ENCODE measurements at places on chromosomes 1 and 21.

- no peak for DNase-seq
These were observed 4.0 kb downstream of the CHI3L1 start for GRCh38 chr1:203182387-203182953.

DNA sequence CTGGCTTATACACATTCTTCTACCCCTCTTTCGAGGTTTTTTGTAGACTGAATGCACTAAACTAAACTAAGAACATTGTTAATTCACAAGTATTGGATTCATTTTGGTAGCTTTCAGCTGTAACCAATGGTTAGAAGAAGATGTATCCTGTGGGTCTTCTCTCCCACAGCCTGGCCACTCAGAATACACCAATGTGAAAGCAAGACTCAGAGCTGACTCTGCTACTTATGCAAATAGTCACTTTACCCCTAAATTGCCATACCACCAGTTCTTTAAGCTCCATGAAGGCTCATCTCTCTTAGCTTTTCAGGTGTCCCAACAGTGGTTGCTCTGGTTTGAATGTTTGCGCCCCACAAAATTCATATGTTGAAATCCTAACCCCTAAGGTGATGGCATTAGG lies 60.1 kb downstream of the RGS13 start:
- no peak for DNase-seq

- no peak for DNase-seq
These were observed 47.1 kb upstream of the IRF2BP2 start for GRCh38 chr1:234656944-234657654.

DNA sequence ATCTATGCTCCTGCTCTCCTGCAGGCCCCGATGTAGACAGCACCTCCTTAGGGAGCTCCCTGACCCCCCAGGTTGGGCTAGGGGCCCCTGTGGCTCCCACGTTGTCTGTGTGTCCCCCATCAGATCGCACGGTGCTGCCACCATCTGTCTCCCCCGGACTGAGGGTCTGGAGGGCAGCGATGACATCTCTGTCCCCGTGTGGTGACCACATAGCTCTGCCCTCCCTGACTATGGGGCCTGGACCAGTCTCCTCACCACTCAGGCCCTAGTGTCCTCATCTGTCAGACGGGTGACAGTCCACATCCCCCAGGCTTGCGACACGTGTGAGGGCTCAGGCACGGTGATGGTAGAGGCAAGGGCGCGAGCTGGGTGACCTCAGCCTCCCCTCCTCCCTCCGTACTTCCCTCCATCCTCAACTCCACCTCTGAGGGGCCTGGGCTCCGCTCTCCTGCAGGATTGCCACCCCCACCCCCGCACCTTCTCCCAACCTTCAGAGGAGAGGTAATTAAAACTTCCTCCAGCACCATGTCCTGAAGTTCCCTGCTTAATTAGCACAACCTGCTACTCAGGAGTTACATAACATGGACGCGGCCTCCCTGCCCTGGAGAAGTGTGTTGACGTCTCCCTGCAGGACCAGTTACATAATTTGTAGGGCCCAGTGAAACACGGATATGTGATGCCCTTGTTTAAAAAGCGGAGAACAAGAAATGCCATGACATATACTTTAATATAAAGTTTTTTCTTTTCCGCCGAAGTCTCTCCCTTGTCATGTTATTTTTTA lies 288.2 kb downstream of the PTPRU start:
- DNase-seq, result peak; percentile 53

GRCh38 chr1:54332781-54333585 lies 73.2 kb downstream of the SSBP3 start:
- no peak for DNase-seq

GRCh38 chr1:156677616-156678596 lies 699 bp upstream of the NES start:
- no peak for DNase-seq

DNA sequence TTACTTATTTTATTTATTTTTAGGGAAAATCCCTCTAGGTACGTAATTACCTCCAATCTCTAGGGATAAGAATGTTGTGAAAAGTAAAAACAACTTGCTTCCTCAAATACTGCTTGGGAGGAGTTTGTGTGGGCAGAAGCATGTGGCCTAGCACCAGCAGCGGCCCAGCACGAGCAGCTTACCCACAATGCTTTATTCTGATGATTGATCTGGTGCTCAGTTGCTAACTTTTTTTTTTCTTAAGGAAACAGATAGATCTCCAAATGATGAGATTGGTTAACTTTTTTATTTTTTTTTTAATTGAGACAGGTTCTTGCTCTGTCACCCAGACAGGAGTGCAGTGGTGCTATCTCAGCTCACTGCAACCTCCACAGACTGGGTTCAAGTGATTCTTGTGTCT lies 4.2 kb downstream of the CLIC6 start:
- no peak for DNase-seq

- no peak for DNase-seq
These were observed 95.9 kb downstream of the PTPRU start for GRCh38 chr1:29332204-29332603.

- no peak for DNase-seq
These were observed 9.9 kb downstream of the CFAP410 start for GRCh38 chr21:44329086-44329889.

- no peak for DNase-seq
These were observed 393.2 kb downstream of the COL11A1 start for GRCh38 chr1:102715150-102715549.

- no peak for DNase-seq
These were observed 11.6 kb downstream of the MED18 start for GRCh38 chr1:28340221-28340974.

DNA sequence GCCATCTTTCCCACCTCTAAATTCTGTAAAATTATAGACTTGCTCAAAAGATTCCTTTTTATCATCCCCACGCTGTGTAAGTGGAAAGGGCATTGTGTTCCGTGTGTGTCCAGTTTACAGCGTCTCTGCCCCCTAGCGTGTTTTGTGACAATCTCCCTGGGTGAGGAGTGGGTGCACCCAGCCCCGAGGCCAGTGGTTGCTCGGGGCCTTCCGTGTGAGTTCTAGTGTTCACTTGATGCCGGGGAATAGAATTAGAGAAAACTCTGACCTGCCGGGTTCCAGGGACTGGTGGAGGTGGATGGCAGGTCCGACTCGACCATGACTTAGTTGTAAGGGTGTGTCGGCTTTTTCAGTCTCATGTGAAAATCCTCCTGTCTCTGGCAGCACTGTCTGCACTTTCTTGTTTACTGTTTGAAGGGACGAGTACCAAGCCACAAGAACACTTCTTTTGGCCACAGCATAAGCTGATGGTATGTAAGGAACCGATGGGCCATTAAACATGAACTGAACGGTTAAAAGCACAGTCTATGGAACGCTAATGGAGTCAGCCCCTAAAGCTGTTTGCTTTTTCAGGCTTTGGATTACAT lies 61.9 kb downstream of the POFUT2 start:
- DNase-seq, result no peak

DNA sequence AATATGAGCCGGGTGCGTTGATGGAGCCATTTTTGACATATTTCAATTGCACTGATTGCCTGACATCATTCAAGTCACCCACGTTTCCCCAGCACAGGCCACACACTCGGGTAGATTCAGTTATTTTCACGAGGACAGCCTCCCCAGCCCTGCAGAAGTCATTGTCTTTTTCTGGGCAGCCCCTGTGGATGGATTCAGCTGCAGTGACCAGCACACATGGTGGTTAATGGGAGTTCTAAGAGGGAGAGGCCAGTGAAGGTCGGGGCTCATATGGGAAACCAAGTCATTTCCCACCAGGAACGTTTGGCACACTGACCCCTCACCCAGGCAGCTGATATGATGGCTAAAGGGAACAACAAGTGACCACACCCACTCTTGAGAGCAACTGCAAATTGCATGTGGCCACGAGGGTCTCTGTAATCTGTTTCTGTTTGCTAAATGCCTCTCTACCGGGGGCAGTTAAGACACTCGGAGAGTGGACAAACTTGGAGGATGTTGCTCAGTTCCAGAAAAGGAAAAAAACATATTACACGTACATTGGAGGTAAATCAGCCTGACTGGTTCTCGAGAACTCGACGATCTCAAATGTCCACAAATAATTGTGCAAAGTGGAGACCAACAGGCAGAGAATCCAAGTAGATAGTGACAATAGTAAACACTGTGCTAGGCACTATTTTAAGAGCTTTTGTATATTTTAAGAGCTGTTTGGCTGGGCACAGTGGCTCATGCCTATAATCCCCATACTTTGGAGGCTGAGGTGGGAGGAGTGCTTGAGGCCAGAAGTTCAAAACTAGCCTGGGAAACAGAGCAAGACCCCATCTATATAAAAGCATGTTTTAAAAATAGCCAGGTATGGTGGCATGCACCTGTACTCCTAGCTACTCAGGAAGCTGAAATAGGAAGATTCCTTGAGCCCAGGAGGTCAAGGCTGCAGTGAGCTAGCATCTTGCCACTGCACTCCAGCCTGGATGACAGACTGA lies 167.2 kb upstream of the IRF2BP2 start:
- peak; percentile 73 for DNase-seq

- DNase-seq, result no peak
These were observed 29.4 kb downstream of the GJA4 start for GRCh38 chr1:34822202-34822601.

GRCh38 chr1:235954306-235955283 lies 87.9 kb upstream of the LYST start:
- DNase-seq, result no peak

DNA sequence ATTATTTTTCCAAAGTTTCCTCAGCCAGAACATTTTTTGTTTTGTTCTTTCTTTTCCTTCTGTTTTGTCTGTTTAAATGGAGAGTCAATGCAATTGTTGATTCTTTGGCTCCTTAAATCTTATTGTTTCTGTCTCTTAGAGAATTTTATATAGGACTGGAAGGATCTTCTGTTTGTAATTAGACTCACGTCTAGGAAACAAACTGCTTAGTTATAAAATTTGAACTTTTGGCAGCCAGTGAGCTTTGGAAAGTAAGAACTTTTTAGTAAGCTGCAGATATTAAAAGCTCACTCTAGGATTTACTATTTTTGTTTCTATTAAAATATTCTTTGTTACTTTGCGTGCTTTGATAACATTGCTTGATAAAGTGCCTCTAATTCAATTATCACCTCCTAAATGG lies 109.8 kb upstream of the HNRNPU start:
- DNase-seq, result no peak

DNA sequence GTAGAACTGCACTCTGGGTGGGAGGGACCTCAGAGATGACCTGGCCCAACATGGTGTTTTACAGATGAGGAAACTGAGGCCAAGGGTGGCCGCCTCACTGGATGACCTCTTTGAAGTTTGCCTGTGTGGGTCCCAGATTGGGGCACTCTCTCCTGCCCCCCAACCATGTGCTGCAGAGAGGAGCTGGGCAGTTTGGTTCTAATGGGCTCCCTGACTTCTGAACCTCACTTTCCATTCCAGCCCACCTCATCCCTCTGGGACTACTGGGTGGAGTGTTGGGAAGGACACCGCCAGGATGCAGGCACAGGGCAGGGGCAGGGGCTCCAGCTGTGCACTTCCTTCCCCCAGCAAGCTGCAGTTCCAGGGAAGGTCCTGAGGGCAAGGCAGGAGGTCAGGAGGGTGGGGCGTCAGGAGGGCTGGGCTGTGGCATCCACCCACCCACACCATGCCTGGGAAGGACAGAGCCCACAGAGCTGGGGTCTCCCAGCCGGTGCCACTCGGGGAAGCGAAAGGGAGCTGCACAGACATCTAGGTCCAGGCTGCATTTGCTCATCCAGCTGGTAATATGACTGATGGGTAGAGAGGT lies 10.3 kb upstream of the EPS8L3 start:
- DNase-seq, result no peak

DNA sequence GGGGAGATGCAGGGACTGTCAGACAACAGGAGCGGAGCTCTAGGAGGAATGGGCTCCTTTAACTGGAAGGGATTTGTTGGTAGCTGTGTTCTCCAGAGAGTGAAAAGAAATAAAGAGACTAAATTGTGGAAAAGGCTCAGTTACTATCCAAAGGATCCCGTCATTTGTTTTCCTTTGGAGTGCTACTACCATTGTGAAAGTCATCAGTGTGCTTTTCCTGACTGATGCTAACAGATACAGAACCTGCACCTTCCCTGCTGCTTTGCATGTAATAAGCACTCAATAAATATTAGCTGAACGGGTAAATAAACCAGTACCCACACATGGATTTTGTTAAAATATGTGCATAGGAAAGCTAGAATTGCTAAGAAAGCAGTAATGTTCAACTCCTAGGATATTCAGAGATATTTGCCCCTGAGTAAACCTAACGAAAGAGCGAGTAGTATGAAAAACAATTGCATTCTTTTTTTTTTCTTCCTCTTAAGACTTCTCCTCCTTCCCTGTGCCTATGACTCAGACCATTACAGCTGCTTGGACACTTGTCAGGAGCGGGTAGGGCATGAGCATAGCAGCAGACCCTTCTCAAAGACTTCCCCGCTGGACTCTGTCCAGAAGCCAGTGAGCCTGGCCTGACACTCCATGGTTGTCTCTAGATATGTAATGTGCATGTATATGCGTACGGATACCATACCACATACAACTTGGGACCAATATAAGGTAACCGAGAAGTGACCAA lies 41.7 kb downstream of the PTGFRN start:
- no peak for DNase-seq

- no peak for DNase-seq
These were observed 160.7 kb downstream of the SDCCAG8 start for GRCh38 chr1:243416495-243416894.

- no peak for DNase-seq
These were observed 5.9 kb upstream of the SIPA1L2 start for GRCh38 chr1:232635778-232636356.

GRCh38 chr1:82449506-82450057 lies 648.8 kb downstream of the ADGRL2 start:
- no peak for DNase-seq

GRCh38 chr1:23224739-23225648 lies 7.7 kb upstream of the HTR1D start:
- no peak for DNase-seq

- DNase-seq, result no peak
These were observed 105.5 kb downstream of the LRIG2 start for GRCh38 chr1:113178522-113178921.

GRCh38 chr1:41245659-41246058 lies 3.6 kb upstream of the SCMH1 start:
- DNase-seq, result no peak

GRCh38 chr1:15937706-15938168 lies 38.2 kb downstream of the ZBTB17 start:
- peak; percentile 48 for DNase-seq

DNA sequence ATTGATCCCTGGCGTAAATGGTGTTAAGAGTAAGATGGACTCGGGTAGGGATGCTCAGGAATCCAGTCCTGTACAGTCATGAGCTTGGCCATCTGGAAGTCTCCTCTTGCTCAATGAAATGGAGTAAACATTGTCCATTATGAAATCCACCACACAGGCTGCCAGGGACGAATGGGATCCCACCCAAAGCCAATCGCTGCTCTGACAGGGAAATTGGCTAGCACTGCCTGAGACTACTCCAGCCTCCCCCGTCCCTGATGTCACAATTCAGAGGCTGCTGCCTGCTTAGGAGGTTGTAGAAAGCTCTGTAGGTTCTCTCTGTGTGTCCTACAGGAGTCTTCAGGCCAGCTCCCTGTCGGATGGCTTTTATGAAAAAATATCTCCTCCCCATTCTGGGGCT lies at the start of gene HSD11B1:
TSS of gene HSD11B1 (plus strand) at position 263 of the 400 bp plus-strand sequence. CDS start at position 360, 97 bp downstream.
- no peak for DNase-seq
